Endothelial cell (in vitro differentiated cells): ENCODE measurements at places on chromosomes 2 and 18. TPM values are rescaled to one million over a fixed set of nuclear protein-coding genes. Genes with fewer than 3 reads are reported as not detected.

BCL11A gene
- total RNA-seq = 9.6 TPM

LINC00305 gene
- total RNA-seq = 16.4 TPM

ACKR3 gene
- total RNA-seq = 24.8 TPM

CLEC4F gene
- 0.23 TPM for total RNA-seq

TNS1 gene
- total RNA-seq = 11.6 TPM

TCF23 gene
- total RNA-seq = not detected

CIB4 gene
- not detected for total RNA-seq
